NCI-H1417 (cell line): ENCODE measurements at places on chromosomes 6 and 20.

DNA sequence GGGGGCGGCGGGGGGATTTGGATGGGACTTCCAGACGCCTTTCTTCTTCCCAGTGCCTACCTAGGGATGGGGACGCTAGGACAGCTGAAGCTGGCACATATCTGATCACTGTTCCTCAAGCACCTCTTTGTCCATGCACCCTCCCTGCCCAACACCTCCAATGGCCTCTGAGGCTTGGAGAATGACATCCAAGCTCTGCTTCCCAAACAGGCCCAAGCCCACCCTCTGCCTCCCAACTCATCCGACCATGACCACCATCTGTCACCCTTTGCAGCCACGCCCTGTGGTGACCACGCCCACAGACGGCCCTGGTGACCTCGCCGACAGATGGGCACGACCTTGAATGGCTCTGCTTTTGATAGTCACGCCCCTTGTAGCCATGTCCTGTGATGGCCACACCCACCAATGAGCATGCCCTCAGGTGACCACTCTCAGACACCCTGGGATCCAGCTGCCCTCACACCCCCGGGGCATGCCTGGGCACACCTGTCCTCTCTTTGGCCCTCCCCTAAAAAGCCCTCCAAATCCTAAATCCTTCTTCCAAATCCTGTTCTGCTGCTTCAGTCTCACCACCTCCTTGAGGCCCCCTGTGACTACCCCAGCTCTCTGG, 51.0 kb downstream of the SSR1 start:
- peak; percentile 73 for DNase-seq

DNA sequence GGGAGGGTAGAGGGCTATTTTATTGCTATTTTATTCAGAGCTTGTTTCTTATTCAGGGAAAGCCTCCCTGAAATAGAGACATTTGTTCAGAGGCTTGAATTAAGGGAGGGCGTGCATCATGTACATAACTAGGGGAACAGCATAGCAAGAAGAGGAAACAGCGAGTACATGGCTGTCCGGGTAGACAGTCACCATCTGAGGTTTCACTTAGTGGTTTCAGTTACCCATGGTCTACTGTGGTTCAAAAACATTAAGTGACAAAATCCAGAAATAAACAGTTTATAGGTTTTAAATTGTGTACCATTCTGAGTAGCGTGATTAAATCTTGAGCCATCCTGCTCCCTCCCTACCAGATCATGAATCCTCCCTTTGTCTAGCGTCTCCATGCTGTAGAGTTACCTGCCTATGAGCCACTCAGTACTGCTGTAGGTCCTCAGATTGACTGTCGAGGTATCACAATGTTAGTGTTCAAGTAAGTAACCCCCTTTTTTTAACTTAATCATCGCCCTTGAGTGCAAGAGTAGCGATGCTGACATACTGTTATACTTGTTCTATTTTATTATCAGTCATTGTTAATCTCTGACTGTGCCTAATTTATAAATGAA, 791.5 kb downstream of the TFAP2A start:
- DNase-seq = no peak

- peak; percentile 72 for DNase-seq
Observed at GRCh38 chr6:106360989-106361430, 493 bp downstream of the CRYBG1 start.

DNA sequence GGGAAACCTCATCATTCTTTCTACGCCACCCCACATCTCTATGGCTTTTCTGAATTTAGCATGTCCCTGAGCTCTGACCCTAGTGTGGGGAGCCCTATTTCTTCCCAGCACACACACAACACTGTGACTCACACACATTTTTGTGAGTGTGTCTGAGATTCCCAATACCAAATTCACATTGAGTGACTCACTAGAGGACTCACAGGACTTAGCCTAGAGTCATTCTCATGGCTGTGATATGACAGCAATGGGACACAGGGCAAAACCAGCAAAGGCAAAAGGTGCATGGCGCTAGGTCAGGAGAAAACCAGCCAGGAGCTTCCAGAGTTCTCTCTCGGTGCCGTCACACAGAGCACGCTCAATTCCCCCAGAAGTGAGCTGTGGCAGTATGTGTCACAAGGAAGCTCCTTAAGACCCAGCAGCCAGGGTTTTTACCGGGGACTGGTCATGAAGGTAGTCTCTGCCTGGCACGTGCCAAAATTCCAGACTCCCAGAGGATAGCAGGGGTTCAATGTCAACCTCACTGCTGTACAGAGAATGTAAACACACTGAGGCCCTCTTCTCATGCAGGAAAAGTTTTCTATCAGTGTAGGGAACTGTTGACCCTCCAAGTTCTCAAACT, 6.2 kb downstream of the CSTL1 start:
- no peak for DNase-seq

DNA sequence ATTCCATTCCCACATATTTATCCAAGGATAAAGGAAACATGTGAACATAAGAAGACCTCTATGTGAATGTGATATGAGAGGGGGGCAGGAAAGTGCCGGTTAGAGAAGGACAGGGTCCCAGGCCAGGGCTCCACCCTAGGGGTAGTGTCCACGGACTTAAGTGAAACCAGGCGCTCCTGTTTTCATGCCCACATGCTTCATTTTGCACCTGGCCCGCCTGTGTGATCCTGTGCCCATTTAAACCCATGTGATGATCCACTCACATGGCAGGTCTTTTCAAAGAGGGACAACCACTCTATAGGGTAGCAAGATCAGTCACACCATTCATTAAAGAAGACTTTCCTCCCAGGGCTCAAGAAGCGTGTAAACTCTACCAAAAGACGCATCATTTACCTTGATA, 865.3 kb upstream of the GJE1 start:
- no peak for DNase-seq
